Skeletal muscle cell (primary cell): ENCODE measurements at places on chromosomes 3 and 15.
A peak's percentile ranks its signal among the peaks of the same experiment; 100 is the strongest.

DNA sequence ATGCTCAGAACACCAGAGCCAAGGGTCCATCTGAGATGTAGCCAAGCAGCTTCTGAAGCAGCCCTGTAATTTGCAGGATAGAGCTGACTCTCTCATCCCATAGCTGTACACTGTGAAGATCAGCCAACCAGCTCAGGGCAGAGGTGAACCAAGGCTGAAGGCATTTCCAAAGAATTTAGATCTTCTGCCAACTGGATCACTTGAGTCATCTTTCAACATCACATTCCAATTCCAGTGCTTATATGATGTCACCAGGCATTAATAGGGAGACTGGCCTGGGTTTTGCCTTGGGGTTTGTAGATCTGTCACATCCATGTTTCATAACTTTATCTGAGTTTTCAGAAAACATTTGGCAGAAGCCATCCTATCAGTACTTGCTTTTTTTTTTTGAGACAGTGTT is 98.2 kb downstream of the NR2F2 start:
- peak; percentile 81 for DNase-seq

DNA sequence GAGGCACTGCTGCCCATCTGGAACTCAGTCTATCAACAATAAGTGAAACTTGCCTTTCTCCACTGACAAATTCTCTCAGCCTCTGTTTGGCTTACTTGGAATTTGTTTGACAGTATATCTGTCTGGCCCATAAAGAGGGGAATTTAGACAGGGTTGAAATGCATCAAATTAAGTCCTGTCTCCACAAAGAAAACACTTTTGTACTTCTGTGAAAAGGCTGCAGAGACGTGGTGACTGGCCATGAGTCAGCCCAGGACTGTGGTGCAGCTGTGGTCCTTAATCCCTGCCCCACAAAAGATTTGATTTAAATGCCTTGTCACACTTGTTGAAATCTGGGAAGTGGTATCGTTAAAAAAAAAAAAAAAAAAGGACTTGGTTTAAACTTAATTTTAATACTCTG is 47.5 kb downstream of the RYR3 start:
- DNase-seq = peak; percentile 25

DNA sequence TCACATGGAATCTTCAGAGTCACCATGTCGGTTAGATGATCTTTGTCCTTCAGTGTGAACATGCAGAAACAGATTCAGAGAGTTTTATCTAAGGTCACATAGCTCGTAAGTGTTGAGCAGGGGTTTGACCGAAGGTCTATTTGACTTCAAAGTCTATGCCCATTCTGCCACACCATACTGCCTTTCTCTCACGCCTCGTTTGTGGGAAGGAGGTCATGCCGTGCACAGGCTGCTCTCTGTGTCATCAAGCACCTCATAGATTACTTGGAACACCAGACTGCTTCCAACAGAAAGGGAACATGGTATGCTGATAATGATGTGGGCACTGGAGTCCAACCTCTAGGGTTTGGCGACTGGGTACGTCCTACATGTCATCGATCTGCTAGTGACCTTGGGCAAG is 128.8 kb downstream of the SV2B start:
- DNase-seq = no peak

GRCh38 chr3:113051787-113052186 is 61.0 kb downstream of the GTPBP8 start:
- no peak for DNase-seq

- no peak for DNase-seq
Observed at GRCh38 chr3:10857235-10857634, 41.2 kb downstream of the SLC6A11 start.

- DNase-seq = no peak
Observed at GRCh38 chr3:132009241-132009640, 25.6 kb downstream of the CPNE4 start.

- DNase-seq = no peak
Observed at GRCh38 chr3:192237992-192238608, 489.2 kb downstream of the FGF12 start.

DNA sequence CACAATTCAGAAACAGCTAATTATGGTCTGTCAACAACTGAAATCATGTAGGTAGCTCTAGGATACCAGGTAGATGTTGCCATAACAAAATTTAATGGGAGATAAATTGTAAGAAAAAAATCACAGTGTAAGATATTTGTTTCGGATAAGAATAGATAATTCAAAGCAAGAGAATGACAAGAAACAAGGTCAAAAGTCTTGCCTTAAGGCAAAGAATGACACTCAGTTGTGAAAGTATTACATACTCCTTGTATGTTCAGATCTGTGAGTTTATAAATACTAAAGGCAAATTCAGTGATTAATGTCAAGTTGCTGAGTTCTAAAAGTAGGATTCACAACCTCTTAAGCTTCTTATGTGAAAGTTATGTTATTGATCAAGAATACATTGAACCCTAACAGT is 772.2 kb upstream of the SGO1 start:
- no peak for DNase-seq

- no peak for DNase-seq
Observed at GRCh38 chr3:16203671-16204629, 29.5 kb downstream of the GALNT15 start.

DNA sequence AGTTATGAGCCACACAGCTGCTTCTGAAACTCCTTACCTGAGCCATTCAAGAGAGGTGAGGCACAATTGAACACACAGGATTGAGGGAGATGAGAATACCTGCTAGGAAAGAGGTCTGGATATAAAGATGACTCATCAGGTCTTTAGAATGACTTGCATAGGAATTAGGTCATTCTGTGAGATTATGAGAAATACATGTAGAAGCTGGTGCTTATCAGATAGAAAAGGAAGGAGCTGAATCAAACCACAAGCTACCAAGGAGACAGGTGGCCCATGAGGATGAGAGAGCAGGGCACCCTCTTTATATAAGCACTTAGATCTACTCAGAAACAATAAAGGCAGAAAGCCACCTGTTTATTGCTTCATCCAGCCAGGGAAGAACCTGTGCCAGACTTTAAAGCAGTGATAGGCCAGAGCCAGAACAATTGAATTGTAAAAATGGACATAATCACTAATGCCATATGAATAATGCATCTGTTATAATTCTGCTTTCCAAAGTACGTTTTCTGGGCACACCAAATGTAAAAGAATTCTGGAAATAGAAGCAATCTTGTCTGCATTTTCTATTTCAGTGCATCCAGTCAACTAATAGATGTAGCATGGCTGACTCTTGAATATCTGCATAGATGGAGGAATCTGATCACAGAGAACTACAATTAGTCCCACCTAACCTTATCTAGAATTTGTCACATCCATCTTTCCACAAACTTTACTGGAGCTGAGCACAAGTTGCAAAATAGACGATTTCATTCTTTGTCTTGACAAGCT is 74.9 kb downstream of the PIK3R4 start:
- no peak for DNase-seq

DNA sequence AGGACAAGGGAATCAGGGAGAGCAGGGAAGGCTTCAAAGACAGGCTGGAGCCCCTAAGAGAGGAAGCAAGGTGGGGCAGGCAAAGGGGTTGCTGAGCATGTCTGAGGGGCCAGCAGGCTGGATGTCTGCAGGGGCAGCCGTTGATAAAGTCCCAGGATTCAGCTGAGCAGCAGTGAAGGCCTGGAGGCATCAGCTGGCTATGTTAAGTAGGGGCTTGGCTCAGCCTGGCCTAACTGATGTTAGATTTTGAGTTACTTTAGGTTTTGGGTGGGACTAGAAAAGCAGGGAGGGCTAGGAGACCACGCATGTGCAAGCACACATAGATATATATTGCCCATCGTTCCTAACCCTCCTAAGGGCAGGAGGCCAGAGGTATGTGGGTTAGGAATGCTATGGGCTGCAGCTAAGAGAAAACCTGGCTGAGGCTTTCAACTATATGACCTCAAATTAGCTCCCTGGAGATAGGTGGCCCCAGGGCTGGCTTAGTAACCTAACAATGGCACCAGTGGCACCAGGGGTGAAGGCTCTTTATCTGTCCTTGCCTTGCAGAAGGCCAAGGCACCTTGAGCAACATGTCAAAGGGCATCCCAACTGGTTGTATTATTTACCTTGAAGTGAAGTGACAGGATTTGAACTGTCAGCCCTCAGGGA is 331.5 kb upstream of the CTDSPL start:
- no peak for DNase-seq

- DNase-seq = no peak
Observed at GRCh38 chr3:180306155-180306554, 269.4 kb upstream of the PEX5L start.

DNA sequence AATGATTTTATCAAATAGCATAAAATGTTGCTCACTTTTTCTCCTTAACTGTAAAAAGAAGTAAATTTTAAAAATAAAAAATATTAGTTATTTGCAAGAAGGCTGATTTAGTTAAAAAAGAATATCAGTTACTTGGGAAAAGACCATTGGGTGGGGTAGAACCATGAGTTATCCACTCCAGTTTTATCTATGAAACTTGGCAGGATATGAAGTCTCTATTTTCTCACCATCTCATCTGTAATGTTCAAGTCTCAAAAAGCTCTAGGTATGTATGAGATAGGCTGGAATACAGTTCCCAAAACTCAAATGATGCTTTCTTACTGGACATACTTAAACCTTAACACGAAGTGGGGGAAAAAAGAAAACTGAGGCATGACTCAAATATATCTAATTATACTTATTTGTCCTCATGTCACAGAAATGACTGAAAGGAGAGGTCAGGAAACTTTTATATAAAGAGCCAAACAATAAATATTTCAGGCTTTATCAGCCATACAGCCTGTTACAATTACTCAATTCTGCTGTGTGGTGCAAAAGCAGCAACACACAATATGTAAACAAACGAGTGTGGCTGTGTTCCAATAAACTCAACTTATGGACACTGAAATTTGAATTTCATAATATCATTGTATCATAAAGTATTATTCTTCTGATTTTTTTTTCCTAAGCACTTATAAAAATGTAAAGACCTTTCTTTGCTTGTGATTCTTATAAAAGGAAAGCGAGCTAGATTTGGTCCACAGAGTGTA is 131.8 kb downstream of the TBL1XR1 start:
- no peak for DNase-seq

GRCh38 chr3:107217172-107217571 is 160.1 kb upstream of the CCDC54 start:
- peak; percentile 92 for DNase-seq

DNA sequence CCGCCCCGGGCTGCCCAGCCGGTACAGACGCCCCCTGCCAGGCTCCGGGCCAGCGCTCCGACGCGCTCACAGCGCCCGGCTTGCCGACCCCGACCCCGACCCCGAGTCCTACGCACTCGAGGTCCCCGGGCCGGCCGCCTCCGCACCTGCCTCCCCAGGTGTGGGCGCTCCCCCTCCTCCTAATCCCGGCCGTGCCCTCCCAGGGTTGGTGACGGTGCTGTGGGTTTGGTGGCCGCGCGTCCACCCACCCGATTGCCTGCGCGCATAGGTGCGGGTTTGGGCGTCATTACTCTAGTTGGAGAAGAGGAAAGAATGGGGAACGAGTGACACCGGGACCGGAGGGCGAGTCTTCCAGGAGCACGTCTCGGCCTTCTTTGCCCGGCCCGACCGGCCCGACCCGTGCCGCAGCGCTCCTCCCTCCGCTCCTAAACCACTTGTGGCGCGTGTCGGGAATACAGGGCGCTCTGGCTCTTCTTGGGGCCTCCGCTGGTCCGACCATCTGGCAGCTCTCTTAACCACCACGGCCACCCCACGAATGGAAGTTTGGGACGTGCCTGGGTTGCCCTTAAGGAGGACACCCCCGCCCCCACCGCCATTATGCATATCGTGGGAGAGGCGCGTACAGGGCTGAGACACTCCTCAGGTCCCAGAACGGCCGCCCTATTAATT is 810 bp upstream of the THRB start:
- no peak for DNase-seq

DNA sequence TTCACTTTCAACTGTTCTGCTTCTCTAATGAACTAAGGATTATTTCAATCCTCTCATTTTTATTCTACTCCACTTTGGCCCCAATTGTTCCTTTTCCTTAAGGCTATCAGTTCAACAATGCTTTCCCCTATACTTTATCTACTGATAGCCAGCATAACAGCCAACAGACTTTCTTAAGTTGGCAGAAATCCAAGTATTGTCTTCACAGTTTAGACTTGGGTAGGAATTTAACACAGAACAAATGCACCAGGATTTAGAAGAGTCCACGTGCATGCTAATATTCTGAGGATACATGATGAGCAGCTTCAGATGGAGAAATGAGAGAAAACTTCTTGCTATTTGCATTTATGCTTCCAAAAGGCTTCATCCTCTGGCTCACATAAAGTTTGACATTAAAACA is 54.8 kb downstream of the FBN1 start:
- no peak for DNase-seq

GRCh38 chr3:72411843-72412242 is 436.4 kb downstream of the SHQ1 start:
- DNase-seq = no peak

GRCh38 chr15:49421991-49422390 is 1.1 kb upstream of the FGF7 start:
- peak; percentile 34 for DNase-seq

DNA sequence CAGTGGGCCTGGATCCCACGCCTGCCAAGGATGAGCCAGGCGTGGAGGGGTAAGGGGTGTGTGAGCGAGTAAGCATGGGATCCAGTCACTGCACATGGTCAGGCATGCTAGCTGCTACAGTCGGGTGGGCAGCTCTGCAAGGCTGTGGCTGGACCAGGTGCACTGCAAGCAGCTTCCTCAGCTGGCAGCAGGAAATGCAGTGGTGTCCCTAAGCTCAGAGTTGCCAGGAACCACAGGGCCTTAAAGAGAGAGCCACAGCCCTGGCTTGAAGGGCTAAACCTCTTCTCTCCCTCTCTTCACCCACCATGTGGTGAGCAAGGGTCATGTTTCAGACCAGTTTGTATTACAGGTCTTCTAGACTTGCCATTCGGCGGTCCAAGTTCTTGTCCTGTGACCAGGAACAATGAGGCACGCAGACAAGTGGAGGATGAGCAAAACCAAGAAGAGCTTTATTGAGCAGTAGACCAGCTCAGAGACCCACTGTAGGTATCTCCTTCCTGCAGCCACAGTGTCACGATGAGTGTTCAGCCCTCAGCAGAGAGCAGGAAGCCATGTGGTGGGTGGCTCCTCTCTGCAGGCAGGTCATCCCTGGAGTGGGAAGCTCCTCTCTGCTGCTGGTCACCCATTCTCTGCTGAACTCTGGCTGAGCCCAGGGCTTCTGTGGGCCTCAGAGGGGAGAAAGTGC is 511.9 kb downstream of the PYDC2 start:
- no peak for DNase-seq

DNA sequence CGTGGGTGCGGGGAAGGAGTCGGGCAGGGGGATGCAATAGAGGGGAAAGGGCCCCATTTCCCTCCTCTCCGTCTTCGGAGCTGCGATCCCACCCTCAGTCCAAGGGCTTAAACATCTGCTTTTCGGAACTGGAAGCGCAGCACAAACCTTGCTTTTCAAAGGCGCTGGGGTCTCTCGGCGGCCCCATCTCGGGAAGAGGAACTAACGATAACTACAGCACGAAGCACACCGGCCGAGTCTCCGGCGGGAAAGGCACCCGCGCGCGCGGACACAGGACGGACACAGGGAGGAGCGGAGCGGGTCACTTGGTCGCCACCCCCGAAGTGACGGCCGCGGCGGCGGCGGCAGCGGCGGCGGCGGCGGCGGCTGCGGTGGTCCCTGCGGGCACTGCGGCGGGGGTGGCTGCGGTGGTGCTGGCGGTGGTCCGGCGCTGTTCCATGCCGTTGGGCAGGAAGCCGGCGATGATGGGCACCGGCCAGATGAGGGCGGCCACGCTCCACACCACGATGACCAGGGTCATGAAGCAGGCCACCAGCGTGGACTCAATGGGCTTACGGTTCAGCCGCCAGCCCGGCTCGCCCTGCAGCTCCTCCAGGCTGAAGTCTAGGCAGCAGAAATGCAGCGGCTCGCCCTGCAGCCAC is 1.1 kb downstream of the TMEM158 start:
- DNase-seq = peak; percentile 33

GRCh38 chr15:85839643-85840042 is 44.9 kb upstream of the KLHL25 start:
- DNase-seq = no peak
